ENCODE measurements at places on chromosomes 12 and 14. TPM values are rescaled to one million over a fixed set of nuclear protein-coding genes. Genes with fewer than 3 reads are reported as not detected.

- H3K36me3 ChIP-seq, result no peaks in the 10 kb centered on the region
- peaks cover 33% of the 10 kb centered on the region for H3K4me1 ChIP-seq
- H3K4me3 ChIP-seq, result no peak overlapping the region
- H3K27ac ChIP-seq, result no peak overlapping the region
Measured at GRCh38 chr12:57624441-57625220, 8.4 kb downstream of the B4GALNT1 start.

Gene KITLG
- total RNA-seq, result 77.5 TPM

Gene MVK
- 25.1 TPM for total RNA-seq

Gene PTPRR
- 1.4 TPM for total RNA-seq

- no peak overlapping the region for H3K27ac ChIP-seq
- H3K4me1 ChIP-seq, result no peaks in the 10 kb centered on the region
- no peaks in the 10 kb centered on the region for H3K36me3 ChIP-seq
- no peak for DNase-seq
Measured at GRCh38 chr14:61296719-61297502, 15.8 kb upstream of the TMEM30B start.

DNA sequence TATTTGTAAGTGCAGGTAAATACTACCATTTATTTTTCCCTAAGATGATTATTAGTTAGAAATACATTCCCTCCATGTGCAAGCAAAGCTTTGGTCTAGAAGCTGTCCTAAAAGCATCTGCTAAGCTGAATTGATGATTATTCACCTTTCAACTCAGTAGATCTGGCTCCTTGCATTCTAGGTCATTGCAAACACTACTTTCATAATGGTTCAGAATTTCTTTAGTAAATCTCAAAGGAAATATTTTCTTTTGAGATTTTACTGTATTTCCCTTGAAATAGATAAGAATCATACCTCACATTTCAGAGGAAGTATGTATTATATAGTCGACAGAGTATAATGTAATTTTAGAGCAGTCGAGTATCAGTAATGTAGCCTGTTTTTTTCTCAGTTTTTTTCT, 2.4 kb downstream of the ETNK1 start:
- no peaks in the 10 kb centered on the region for H3K36me3 ChIP-seq
- peak overlapping the region; percentile 80 for H3K4me3 ChIP-seq
- H3K27ac ChIP-seq, result peak overlapping the region; percentile 97
- DNase-seq, result no peak
- no peaks in the 10 kb centered on the region for H3K27me3 ChIP-seq

DNA sequence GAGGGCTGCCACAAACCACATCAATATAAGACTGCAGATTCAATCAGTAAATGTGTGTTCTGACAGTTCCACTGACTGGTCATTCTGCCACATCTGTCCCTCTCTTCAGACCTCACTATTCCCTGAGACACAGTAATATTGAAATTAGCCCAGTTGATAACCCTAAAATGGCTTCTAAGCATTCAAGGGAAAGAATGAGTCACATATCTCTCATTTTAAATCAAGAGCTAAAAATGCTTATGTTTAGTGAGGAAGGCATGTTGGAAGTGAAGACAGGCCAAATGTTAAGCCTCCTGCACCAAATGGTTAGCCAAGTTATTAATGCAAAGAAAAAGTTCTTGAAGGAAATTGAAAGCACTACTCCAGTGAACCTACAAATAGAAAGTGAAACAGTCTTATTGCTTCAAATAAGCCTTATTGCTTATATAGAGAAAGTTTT, 24.5 kb upstream of the KIF21A start:
- H3K36me3 ChIP-seq, result no peaks in the 10 kb centered on the region
- no peaks in the 10 kb centered on the region for H3K27me3 ChIP-seq
- H3K27ac ChIP-seq, result no peak overlapping the region
- no peak for DNase-seq

GRCh38 chr14:80695869-80696268, 245.7 kb downstream of the CEP128 start:
- no peak for DNase-seq
- no peaks in the 10 kb centered on the region for H3K4me1 ChIP-seq
- no peak overlapping the region for H3K27ac ChIP-seq
- H3K36me3 ChIP-seq, result no peaks in the 10 kb centered on the region
- H3K4me3 ChIP-seq, result no peak overlapping the region

GRCh38 chr14:95190346-95190840, 33.1 kb upstream of the DICER1 start:
- H3K4me1 ChIP-seq, result peaks cover 52% of the 10 kb centered on the region
- no peak for DNase-seq
- H3K4me3 ChIP-seq, result no peak overlapping the region

Gene KRT73
- not detected for total RNA-seq

Gene LRRK2
- total RNA-seq, result 426 TPM

- H3K27ac ChIP-seq, result no peak overlapping the region
- H3K27me3 ChIP-seq, result no peaks in the 10 kb centered on the region
- H3K36me3 ChIP-seq, result peaks cover 31% of the 10 kb centered on the region
Measured at GRCh38 chr14:71675900-71676287, 256.3 kb upstream of the RGS6 start.

Gene ESRRB
- not detected for total RNA-seq

Gene TEX22
- 3.8 TPM for total RNA-seq

DNA sequence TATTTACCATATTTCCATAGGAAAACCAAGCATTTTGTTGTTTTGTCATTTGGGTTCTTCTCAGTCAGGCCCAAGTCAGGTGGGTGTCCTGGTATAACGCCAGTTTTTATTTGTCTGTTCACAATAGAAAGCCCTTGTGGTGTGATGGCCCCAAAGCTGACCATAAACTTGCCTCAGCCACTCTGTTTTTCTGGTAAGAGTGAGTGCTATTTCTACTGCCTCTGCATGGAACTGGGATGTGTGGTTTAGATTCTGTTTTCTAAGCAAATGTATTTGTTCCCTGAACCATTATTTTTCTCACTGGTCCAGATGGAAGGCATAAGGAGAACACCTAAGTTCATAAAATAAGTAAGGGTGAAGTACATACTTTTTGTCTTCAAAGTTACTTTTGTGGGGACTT, 1.8 kb upstream of the SSPN start:
- DNase-seq, result no peak
- no peak overlapping the region for H3K4me3 ChIP-seq
- H3K27me3 ChIP-seq, result no peaks in the 10 kb centered on the region
- peaks cover 7% of the 10 kb centered on the region for H3K4me1 ChIP-seq
- no peaks in the 10 kb centered on the region for H3K36me3 ChIP-seq
